ENCODE measurements at places on chromosomes 5 and 9.

GRCh38 chr9:116691607-116692006, 4.5 kb downstream of the TRIM32 start:
- no peak for DNase-seq

DNA sequence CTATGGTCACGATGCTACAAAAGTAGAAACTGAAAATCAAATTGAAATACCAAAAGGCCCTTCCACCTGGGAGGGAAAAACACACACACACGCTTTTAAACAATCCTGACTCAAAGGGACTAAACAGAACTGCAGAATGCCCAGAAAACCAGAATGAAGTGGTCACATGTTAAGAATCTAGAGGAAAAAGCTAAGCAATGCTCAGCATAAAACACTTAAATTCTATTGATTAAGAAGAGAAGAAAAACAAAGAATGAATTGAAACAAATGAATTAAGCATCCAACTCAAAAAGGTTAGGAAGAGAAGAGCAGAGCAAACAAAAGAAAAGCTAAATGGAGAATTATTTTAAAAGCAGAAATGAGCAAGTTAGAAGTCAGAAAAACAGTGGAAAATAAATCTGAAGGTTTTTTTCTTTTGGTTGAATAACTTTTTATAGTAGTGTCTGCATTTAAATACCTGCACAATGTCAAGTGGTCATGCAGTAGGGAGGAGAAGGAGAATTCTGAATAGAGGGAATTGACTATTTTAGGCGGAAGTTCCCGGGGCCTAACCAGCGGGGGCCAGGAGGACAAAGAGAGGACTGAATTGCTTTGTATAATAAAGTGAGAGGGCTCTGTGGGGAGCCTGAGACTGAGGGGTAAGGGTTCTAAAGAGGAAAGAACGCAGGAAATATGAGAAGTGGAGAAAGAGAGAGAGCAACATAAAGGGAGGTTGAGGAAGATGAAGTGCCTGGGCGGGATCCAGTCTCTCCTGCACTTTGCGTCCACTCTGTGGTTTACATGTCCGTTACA, 146.8 kb downstream of the ATPSCKMT start:
- no peak for DNase-seq

DNA sequence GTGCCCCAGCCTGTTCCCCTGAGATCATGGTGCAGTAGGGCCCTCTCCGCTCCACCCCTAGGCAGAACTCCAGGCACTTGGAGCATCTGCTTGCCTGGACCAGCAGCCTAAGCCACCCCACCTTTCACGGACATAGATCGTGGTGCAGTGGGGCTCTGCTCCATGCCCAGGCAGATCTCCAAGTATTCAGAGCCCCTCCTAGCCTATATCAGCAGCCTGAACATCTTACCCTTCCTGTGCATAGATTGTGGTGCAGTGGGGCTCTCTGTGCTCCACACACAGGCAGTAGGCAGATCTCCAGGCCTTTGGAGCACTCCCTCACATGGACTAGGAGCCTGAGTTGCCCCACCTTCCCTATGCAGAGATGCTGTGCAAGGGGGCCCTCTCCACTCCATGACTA, 103.0 kb downstream of the GLIS3 start:
- no peak for DNase-seq

- DNase-seq: no peak
Observed at GRCh38 chr9:112050544-112051475, 124.3 kb downstream of the SUSD1 start.

DNA sequence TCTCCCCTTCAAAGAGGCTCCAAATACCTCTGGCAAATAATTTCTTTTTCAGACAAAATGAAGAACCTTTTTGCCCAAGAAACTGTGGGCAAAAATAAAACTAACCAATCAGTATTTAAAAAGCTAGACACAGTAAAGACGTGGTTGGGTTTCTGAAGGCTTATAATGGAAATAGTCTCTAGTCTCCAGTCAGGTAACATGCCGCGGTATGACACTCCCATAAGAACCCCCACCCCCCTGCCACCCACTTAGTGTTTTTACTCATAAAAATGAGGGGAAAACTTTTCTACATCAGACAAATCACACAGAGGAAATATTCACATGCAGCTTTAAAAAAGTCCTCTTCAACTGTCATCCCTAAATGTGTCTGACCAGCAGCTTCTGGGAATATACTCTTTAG, 105.3 kb downstream of the THBS4 start:
- DNase-seq: no peak

DNA sequence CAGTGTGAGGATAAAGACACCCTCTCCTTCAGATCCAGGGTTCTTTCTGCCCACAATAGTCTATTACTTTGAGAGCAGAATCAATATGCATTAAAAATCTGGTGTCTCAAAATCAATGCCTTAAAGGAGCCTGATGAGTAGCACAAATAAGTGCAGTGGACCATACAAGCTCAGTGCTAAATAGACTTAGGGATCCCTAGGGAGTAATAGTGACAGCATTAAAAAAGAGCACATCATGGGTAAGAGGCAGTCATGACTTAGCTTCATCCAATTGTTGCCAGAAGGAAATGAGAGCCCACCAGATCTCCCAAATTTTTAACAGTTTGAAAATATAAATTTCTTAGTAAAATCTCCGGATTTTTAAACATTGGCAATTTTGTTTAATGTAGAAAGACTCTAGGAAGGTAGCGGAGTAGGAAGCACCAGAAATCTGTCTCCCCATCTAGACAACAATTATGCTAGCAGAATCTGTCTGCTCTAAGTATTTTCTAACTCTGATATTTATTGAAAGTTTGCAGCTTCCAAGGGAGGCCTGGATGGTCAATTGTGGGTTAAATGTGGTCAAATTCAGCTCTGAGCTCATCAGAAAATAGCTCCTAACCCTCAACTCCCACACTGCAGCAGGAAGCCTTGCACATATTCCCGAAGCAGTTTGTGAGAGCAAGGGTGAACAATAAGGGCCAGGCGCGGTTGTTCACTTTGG, 443.9 kb downstream of the TLE1 start:
- no peak for DNase-seq
